HEK293T (cell line): ENCODE measurements at places on chromosomes 7 and 10.

DNA sequence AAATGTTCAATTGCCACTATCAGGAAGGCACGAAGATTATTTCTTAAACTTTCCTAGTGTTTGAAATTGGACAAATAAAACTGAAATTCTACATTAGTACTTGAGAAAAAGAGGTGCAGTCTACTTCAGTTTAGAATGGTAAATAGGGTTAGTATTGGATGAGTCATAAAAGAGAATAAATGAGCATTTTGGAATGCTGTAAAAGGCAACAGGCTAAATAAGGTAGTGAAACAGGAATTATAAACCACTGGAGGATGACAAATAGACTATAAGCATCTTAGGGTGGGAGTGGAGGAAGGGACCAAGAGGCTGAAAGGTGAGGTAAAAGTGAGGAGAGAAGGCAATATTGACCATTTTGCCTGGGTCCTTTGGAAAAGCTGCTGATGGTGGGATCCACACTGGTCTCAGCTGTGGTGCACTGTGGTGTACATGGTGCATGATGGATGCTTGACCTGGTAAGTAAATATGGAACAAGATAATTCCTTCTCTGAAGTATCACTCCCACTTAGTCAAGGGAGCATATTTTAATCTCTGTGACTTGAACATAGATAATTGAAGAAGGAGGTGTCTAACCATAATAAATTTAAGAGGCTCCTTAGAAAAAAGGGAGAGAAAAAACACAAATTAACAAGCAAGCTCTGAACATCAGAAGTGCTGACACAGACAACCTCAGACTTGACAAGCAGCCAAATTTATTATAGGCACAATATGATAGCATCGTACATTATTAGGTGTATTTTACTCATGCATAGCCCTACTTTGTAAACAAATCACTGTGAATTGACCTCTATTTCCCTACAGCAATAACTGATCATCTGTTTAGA lies 76.4 kb upstream of the SCIN start:
- no peak for DNase-seq

- DNase-seq = no peak
These were observed at the start of gene ECHDC3 for GRCh38 chr10:11742009-11742778. ECHDC3 (plus strand) TSS chr10:11742382; CDS start chr10:11742577, 195 bp downstream.

DNA sequence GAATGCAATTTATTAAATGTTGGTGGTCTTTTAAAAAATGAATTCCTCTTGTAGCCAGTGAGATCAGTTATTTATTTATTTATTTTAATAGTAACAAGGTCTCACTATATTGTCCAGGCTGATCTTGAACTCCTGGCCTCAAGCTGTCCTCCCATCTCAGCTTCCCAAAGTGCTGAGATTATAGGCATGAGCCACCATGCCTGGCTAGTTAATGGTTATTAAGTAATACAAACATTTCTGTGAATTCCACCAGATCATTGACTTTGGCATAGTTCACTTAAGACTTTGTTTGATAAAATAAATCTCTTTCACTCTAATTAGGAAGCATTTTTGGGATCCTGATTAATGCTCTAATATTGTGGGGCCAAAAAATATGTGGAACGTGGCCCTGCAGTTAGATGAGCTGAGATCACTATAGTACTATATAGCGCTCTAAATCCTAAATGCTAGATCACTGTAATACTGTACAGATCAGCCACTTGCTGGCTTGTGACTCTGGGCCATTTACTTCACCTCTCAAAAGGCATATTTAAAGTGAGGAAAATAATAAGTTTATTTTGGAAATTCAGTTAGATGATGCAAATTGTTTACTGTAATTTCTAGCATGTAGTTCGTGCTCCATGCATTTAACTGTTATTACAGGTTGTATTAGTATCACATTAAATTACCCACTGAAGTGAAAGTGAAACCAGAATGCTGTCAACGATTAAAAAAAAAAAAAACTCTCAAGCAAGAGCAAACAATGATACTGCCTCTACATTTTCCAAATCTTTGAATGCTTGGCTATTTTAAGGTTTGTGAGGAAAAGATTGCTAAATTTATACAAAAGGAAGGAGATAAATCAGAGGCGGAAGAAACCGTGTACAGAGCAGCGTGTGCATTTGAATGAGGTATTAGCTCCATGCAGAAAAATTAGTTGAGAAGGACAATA lies 15.9 kb upstream of the FAS start:
- no peak for DNase-seq

DNA sequence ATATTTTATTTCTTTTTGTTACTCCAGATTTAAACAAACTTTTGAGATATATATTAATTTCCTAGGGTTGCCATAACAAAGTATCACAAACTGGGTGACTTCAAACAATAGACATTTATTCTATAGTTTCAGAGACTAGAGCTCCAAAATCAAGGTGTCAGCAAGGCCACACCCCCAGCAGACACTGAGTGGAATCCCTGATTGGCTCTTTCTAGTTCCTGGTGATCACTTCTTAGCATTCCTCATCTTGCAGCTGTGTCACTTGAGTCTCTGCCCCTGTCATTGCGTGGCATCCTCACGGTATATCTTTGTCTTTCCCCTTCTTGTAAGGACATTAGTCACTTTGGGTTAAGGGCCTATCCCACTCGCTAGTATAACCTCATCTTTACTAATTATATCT lies 7.6 kb upstream of the SLC26A3 start:
- no peak for DNase-seq
